Cortex of kidney (tissue), 1 donor: ENCODE measurements at places on chromosomes 3 and 15.

GRCh38 chr15:81003097-81003350, 2.3 kb downstream of the TLNRD1 start:
- DNase-seq: no peak

DNA sequence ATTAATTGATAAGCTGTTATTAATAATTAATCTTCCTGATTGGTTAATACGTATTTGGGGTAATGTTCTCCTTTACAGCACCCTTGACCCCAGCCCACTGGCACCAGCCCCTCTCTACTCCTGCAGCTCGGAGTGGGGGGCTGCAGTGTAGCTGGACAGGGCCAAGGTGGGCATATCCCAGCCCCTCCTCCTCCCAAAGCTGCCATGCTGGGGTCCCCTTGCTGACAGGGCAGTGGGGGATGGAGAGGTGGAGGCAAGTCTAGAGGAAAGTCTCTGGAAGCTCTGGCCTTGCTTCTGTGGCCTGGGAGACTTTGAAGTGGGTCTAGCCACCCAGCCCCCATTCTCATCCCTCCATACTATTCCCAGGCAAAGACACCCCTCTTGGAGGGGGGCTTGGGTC, 35.8 kb downstream of the HCN4 start:
- DNase-seq: no peak

- no peak for DNase-seq
Observed at GRCh38 chr15:58520936-58521292, 89.1 kb downstream of the LIPC start.

DNA sequence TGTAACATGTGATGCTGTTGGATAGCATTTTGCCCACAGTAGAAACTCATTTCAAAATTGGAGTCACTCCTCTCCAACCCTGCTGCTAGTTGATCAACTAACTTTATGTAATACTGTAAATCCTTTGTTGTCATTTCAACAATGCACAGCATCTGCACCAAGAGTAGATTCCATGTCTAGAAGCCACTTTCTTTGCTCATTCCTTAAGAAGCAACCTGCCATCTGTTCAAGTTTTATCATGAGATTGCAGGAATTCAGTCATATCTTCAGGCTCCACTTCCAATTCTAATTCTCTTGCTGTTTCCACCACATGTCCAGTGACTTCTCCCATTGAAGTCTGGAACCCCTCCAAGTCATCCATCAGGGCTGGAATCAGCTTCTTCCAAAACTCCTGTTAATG, 42.9 kb downstream of the AKAP13 start:
- no peak for DNase-seq

DNA sequence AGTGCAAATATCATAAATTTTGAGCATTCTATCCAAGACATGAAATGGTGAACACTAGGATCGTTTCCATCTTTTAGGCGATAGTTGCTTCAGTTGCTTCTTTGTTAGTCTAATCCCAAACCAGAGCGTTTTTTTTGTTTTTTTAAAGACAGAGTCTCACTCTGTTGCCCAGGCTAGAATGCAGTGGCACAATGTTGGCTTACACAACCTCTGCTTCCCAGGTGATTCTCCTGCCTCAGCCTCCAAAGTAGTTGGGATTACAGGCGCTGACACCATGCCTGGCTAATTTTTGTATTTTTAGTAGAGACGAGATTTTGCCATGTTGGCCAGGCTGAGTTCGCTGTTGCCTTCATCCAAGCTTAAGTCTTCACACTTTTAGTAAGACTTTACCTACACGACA, 265.3 kb downstream of the SHQ1 start:
- DNase-seq: no peak

- no peak for DNase-seq
Observed at GRCh38 chr3:150723946-150724345, 20.2 kb upstream of the ERICH6 start.

GRCh38 chr15:25331860-25332259, 107.0 kb downstream of the UBE3A start:
- DNase-seq: no peak

DNA sequence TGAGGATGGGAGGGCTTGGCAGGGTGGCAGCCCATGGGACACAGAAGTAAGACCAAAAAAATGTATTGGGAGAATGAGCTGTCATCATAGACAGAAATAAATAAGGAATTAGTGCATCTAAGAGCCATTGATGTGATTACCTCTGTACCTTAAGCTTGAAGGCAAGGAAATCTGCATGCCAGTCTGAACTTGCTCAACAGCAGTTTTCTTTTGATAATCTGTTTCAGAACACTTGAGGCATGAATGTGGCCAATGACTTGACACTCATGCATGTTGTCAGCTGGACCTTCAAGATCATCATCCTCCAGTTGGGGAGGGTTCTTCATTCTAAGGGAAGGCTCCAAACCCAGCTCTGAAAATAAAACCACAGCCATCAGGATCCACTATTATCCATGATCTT, 148.5 kb downstream of the DCLK3 start:
- no peak for DNase-seq

- no peak for DNase-seq
Observed at GRCh38 chr15:65370885-65371284, 6.9 kb downstream of the IGDCC3 start.

DNA sequence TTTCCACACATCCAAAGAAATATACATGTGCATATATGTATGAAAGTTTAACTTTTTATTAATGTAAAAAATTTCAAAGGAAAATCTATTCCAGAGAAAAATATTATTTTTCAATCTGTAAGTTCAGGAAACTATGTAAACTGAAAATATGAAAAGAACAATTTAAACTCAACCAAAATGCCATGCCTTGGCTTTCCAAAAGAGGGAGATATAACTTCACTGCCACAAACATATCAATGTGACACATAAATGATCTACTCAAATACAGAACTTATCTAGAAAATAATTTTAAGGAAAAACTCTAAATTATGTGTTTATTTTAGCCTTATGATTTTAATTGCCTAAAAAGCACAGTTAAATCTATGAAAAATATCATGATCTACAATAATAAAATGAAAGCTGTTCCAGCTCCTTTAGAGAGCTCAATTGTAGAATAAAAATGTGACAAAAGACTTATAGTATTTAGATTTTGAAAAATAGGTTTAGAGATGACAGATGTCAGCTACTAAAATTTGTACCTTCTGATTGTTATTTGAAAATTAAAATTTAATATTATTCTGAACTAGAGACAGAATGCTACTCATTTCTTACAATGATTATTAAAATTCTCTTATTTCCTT, 94.8 kb downstream of the GBE1 start:
- no peak for DNase-seq

DNA sequence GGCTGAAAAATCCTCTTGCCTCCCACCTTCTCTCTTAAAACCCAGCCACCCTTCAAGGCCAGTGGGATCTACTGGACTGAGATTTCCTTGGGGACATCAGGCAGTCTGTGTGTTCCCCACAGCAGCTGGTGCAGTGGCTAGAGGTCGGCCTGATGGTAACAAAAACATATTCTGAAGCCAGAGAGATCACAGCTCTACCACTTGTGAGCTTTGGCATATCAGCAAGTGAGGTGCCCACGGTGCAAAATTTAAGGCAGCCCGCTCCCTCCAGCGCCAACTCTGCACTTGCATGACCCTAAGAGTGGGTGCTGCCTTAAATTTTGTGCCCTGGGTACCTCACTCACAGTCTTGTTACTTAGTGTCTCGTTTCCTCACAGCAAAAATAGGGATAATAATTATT, 97.2 kb downstream of the MESD start:
- DNase-seq: no peak

- no peak for DNase-seq
Observed at GRCh38 chr15:38514601-38515000, 50.0 kb downstream of the RASGRP1 start.
